ENCODE measurements at places on chromosomes 6 and 20.

- peak; percentile 52 for DNase-seq
Observed at GRCh38 chr6:29850011-29850553, 22.5 kb downstream of the HLA-G start.

DNA sequence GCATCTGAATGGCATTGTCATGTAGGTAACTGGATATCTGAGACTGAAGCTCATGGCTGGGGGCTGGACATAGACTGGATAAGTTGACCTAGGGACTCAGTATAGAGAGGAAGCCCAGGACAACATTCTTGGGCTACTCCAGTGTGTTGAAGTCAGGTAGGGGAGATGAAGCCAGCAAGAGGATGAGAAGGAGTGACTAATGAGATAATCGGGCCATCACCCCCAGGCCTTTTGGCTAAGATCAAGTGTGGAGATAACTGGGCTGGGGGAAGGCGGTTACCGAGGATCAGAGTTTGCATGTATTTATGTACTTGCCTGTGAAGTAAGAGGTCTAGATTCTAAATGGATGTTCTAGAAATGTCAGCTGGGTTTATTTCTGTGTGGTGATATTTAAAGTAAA is 73.4 kb downstream of the ELOVL2 start:
- no peak for DNase-seq

GRCh38 chr6:120304223-120304622 is 954.7 kb upstream of the MAN1A1 start:
- no peak for DNase-seq

GRCh38 chr6:40343877-40344565 is 243.1 kb downstream of the LRFN2 start:
- DNase-seq: no peak

GRCh38 chr6:77092971-77093370 is 370.3 kb downstream of the HTR1B start:
- no peak for DNase-seq

DNA sequence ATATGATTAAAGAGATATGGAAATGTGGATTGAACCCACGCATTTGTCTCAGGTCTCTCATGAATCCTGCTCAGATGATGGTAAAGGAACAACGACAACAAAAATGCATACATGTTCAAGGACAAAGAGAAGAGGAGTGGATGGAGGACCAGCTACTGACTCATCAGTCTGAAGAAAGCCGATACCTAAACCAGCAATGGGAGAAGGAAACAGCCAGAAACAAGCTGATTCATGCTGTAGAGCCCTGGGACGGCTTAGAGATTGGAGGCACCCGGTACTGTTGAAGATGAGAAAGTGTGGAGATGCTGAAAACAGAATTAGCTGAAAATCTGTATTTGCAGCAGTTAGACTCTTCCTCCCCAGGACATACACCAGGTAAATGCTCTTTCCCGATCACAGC is 14.4 kb upstream of the RIPPLY2 start:
- DNase-seq: no peak

DNA sequence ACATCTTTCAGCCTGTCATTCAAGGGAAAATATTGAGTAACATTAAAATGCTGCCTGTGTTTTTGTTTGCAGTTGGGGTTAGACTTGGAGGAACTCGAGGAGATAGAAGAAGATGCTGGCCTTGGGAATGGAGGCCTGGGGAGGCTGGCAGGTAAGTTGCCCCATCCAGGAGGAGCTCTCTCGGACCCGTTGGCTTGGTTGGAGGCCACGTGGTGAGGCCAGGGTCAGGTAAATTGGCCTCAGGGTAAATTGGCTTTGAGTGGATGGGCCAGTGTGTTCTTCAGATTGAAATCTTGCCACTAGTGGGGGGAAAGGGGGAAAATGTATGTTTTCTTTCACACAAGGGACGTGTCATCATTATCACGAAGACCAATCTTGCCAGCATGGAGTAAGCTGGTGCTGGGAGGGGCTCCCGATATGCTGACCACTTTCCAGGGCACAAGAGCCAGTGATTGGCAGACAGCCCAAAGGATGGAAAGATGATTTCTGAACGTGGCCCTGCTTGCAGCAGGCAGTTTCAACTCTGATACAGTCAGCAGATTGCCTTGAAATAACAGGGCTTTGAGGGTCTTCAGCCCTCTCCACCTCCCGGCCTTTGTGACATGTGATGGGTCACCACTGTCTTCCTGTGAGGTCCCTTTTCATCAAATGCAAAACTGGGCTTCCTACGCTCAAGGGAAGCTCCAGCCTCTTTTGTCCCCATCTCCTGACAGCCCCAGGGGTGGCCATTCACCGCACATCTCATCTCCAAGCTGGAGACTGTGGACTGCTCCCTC is 21.4 kb downstream of the PYGB start:
- no peak for DNase-seq

DNA sequence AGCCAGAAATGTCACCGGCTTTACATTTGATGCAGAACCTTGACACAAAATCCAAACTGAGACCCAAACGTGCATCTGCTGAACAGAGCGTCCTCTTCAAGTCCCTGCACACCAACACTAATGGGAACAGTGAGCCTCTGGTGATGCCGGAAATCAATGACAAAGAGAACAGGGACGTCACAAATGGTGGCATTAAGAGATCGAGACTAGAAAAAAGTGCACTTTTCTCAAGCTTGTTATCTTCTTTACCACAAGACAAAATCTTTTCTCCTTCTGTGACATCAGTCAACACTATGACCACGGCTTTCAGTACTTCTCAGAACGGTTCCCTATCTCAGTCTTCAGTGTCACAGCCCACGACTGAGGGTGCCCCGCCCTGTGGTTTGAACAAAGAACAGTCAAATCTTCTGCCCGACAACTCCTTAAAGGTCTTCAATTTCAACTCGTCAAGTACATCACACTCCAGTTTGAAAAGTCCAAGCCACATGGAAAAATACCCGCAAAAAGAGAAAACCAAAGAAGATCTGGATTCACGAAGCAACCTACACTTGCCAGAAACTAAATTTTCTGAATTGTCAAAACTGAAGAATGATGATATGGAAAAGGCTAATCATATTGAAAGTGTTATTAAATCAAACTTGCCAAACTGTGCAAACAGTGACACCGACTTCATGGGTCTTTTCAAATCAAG is 108.4 kb downstream of the RTN4IP1 start:
- peak; percentile 77 for DNase-seq

DNA sequence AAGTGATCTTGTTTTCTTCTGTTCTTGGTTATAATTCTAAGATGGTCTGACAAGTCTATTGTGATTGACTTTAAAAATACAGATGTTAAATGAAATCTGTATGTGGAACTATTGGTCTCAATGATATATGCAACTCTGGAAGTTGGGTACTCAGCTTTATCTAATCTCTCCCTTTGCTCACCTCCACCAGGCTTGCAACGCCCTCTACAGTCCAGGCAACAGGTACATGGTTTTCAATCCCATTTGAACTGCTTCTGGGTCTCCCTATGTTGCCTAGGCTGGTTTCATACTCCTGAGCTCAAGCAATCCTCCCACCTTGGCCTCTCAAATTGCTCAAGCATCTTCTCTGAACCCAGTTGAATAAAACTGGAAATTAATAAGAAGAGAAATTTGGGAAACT is 25.6 kb upstream of the HLA-DQB1 start:
- peak; percentile 56 for DNase-seq

GRCh38 chr20:41714030-41714429 is 95.9 kb upstream of the CHD6 start:
- DNase-seq: no peak

DNA sequence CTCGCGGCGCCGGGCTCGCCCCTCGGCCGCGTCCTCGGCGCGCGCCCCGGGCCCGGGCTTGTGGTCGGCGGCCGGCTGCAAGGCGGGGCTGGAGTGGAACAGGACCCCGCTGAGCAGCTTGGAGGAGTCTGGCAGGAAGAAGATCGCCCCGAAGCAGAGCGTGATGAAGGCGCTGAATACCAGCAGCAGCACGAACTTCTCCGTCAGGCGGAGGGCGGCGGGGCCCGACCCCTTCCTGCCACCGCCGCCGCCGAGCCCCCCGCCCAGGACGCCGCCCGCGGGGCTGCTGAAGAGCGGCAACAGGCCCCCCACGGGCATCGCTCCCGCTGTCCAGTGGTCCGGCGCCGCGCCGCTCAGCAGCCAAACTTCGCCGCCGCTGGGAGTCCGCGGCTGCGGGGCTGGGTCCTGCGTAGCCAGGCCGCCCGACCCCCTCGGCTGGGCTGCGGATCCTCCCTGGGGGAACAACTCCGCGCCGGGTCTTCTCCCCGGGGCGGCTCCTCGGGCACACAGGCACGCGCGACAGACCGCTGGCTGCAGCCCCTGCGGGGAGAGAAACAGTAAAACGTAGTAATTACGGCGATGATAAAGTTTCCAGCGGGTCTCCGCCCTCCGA is 707 bp downstream of the MAN1A1 start:
- peak; percentile 41 for DNase-seq

DNA sequence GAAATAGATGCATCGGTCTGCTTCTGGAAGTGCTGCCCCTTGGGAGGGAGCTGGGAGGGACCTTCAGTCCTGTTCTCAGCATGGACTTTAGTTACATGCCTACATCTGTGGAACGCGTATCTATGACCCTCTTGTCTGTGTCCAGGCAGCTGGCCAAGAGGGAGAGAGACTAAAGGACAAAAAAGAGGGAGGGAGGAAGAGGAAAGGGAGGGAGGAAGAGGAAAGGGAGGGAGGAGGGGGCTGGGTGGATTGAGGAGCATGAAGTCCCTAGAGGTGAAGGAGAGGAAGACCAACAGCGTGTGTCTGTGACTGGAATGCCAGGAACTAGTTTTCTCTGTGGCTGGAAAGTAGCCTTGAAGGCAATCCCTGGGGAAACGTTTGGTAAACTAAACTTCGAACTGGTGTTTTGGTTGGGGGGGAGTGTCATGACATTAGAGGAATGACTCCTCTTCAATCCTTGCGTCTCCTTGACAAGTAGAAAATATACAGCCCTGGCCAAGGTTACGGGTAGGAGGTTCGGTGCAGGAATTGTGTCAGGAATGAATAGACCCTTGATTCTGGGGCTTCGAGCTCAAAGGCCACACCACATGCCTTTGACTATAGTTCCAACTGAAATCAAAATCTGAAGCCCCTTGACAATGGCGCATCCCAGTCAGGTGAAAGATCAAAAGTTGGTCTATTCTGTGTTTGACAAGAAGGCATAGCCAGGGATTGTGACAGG is 52.0 kb upstream of the PLEKHG1 start:
- no peak for DNase-seq

GRCh38 chr6:141484711-141485110 is 648.0 kb upstream of the GJE1 start:
- peak; percentile 38 for DNase-seq

DNA sequence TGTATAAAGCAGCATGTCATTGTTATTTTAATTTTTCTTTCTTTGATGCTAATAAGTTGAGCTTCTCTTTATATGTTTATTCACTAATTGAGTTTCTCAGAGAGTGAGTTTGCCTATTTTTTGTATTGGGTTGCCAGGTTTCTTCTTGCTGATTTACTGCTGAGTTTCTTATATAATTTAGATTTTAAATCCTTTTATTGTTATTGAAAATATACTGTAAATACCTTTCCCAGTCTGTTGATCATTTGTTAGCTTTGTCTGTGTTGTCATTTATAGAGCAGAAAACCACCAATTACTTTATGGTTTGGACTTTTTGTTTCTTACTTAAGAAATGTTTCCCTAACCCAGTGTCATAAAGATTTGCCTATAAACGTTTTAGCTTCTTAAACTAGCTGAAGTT is 17.1 kb upstream of the RIMS4 start:
- no peak for DNase-seq

- no peak for DNase-seq
Observed at GRCh38 chr6:161198783-161199460, 74.9 kb downstream of the AGPAT4 start.

- no peak for DNase-seq
Observed at GRCh38 chr6:34144581-34145160, 1.2 kb downstream of the GRM4 start.

DNA sequence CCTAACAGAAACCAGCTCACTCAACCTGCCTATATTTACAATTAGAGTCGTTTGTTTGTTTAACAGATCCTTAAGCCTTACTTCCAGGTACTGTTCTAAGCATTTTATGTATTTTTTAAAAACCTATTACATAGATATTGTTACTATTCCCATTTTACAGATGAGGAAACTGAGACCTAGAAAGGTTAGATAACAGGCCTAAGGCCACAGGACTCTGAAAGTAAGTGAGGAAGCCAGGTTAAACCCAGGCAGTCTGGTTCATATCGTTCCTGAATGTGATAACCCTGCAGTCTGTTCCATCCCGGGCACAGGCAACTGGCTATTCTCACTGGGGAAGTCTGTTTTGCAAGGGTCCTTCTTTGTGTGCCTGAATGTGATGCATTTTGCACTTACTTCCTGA is 322.2 kb downstream of the FARS2 start:
- no peak for DNase-seq

DNA sequence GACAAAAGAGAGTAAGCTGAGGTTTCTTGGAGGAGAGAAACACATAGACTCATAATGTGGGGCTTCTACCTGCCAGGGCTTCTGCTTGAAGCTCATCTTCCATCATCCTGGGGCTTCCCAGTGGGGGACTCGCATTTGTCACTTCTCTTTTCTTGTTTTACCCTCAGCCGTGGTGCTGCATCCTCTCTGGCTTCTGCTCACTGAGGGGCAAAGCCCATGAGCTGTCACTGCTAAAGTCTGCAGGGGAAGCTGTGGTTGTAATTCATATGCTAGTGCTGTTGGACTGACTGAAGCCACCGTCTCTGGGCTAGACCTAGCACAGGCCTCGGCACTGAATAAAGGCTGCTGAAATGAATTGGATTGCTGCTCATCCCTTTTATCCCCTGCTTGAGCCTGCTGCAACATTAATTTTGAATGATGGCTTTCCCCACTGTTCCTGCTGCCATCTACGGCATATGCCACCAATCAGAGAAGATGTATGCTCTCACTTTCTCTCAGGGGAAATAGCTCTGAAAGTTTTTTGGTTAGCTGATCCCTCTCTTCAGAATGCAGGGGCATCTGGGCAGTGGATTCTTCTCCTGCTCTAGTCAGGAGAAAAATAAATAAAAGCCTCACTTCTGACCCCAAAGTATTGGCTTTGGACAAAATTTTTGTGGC is 568.4 kb upstream of the MAP3K7 start:
- no peak for DNase-seq

GRCh38 chr6:4059115-4059777 is 19.7 kb downstream of the FAM217A start:
- peak; percentile 61 for DNase-seq

- peak; percentile 48 for DNase-seq
Observed at GRCh38 chr6:149545258-149545753, 537 bp downstream of the PPIL4 start.

- no peak for DNase-seq
Observed at GRCh38 chr6:26273673-26274588, 91.1 kb upstream of the BTN3A2 start.

DNA sequence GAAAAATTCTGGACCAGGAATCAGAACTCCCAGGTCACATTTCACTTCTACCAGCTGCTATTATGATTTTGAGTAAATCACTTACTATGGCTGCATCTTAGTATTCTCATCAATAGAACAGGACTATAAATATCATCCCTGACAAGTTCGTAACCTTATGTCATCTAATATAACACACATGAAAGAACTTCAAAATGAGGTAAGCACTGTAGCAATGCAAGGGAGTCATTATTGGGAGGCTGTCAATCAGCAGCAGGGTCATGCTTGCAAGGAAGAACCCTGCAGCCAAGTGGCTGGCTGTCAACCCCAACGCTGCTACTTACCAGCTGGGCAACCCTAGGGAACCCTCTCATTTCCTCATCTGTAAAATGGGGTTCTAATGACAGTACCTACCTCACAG is 123.3 kb upstream of the B3GAT2 start:
- DNase-seq: no peak

- no peak for DNase-seq
Observed at GRCh38 chr20:1943275-1944002, 48.2 kb downstream of the SIRPA start.

Data from stimulated activated naive CD8-positive, alpha-beta T cell treated with anti-CD3 and anti-CD28 coated beads, Interleukin-15, Interleukin-2, amounts not matched to agents 100 U/mL and 50 U/mL, for 24 hours (primary cell).